HL-60 (cell line): ENCODE measurements at places on chromosomes 6 and 20.

DNA sequence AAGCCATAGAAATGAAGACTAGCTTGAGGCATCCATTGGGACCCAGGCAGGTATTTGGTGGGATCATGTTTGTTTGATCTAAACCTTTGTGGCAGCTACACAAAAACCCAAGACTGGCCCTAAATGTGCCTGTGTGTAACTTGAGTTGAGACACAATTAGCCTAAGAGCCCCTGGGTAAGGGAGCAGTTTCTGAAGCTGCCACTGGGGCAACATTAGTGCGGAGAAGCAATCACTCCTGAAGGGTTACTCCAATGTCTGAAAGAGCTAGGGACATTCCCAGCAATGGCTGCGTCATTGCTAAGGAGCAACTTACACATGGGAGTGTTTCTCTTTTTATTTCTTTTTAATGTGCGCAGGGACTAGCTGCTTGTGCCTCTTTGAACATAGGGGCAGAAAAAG lies 67.9 kb upstream of the EEF1E1 start:
- DNase-seq = no peak

GRCh38 chr20:63394069-63394919 lies 33.1 kb upstream of the CHRNA4 start:
- DNase-seq = no peak

GRCh38 chr6:35718911-35719381 lies 17.9 kb upstream of the ARMC12 start:
- DNase-seq = no peak

DNA sequence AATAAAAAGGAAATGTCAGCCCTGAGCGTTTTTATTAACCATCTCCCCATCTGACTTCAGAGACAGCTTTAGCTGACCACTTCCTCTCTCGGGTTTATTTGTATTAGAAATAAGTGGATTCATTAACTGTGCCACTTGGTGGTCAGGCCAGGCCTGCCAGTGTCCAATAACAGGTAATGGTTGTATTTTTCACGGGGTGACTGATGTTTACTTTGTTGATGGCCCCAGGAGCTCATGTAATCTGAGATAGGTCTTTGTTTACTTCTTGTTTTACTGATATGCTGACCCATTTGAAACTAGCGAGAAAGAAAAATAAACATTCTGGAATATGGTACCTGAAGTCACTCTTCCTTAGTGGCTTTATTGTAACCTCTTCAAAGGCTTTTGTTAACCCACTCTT lies 504.3 kb upstream of the SLC35B3 start:
- DNase-seq = no peak

DNA sequence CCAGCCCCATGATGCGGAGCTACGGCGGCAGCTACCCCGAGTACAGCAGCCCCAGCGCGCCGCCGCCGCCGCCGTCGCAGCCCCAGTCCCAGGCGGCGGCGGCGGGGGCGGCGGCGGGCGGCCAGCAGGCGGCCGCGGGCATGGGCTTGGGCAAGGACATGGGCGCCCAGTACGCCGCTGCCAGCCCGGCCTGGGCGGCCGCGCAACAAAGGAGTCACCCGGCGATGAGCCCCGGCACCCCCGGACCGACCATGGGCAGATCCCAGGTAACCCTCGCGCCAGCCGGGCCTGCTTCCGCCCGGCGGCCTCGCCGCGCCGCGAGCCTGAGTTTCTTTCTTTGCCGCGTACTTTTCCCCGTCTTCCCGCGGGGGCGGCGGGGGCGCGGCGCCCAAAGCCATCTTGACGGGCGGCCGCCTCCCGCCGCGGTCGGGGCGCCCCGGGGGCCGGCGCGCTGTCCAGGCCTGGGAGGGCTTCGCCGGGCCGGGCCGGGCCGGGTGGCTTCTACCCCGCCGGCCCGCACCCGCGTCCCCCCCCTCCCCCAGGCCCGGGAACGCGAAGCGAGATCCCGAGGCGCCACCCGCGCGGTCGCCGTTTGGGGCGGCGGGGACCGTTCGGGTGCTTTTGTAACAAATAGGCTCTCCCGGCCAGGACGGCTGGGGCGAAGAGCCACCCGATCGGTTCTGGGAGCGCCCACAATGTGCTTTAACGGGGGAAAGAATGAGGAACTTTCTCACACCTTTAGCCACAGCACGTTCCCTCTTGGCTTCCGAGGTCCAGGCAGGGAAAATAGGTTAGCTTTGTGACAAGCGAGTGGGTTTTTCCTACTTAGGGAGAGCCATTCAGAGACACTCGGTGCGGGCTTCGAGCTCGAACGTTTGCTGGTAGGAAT lies 2.3 kb downstream of the ARID1B start:
- peak; percentile 48 for DNase-seq

GRCh38 chr6:150866991-150867501 lies 1.5 kb downstream of the MTHFD1L start:
- no peak for DNase-seq

DNA sequence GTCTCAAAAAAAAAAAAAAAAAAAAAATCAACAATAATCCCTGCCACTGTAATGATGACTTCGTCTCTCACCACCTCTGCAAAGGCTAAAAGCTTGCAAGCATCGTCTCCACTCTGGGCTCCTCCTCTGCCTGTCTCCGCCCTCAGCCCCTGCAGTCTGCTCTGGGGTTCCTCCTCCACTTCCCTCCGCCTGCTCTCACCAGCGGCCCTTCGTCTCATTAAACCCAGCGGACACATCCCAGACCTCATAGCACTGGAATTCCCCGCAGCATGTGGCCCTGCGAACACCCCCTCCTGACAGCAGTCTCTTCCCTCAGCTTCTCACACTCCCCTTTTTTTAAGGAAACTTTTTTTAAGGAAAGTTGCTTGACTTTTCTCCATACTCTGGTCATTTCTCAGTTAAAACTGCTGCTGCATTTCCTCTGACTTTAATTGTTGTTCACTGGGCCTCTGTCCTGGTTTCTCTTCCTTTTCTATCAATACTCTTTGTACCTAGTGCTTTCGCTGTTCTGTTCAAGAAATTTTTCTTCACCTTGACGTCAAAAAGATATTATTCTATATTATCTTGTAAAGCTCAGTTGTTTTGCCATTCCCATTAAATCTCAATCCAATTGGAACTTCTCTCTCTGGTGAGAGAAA lies 70.9 kb upstream of the PLEKHG1 start:
- DNase-seq = no peak

GRCh38 chr6:151690303-151690702 lies 117.2 kb upstream of the ESR1 start:
- DNase-seq = no peak
